ENCODE measurements at places on chromosomes 4 and X. TPM values are rescaled to one million over a fixed set of nuclear protein-coding genes. Genes with fewer than 3 reads are reported as not detected.

SYNPO2 gene
- 111 TPM for total RNA-seq

FOXP3 gene
- total RNA-seq = 0.21 TPM

DNA sequence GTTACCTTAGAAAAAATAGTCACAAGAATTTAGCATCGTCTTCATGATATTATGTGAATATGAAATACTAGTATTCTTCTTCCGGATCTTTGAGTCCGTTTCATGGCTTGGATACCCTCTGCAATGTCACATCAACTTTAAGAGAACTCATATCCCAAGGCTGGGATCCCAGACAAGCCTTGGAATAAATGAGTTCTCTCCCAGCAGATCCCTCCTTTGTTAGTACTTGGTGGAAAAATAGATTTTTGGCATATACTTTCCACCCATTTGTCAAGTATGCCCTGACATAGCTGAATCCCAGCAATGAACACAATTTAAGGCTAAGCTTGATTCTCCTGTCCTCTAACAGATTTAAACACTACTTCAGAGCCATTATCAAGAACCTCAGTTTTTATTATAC is 144.5 kb downstream of the PPARGC1A start:
- no peak for DNase-seq

DNA sequence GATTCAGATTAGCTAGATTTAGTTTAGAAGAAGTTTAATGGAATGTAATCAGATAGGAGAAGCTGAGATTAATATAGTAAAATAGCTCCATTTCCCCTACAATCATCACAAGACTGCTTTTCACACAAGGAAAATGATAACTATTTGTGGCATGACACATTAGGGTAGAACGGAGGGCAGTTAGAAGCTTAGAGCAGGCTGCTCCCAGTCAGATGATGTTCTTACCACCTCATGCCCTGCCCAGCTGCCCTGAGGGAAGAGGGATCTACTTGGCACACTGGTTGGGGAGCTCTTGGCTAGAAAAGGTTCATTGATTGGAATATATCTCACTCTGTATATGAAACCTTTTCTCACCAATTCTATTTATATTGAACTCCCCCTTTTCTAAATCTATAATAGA is 180.7 kb upstream of the IL15 start:
- no peak for DNase-seq

LPAR4 gene
- 40.8 TPM for total RNA-seq

GRCh38 chrX:35561985-35562384 is 236.2 kb upstream of the MAGEB16 start:
- no peak for DNase-seq

CSN1S1 gene
- total RNA-seq = not detected

PNMA6E gene
- not detected for total RNA-seq

- DNase-seq = no peak
Observed at GRCh38 chrX:129958814-129959492, 23.5 kb upstream of the BCORL1 start.

DNA sequence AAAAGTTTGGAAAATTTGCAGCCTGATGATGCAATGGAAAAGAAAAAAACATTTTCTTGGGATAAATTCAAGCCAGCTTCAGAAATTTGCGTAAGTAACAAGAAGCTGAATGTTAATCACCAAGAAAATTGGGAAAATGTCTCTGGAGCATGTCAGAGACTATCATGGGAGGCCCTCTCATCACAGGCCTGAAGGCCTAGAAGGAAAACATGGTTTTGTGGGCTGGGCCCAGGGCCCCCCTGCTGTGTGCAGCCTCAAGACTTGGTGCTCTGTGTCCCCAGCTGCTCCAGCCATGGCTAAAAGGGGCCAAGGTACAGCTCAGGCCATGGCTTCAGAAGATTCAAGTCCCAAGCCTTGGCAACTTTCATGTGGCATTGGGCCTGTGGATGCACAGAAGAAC is 1049.8 kb upstream of the GRIA3 start:
- DNase-seq = no peak

DNA sequence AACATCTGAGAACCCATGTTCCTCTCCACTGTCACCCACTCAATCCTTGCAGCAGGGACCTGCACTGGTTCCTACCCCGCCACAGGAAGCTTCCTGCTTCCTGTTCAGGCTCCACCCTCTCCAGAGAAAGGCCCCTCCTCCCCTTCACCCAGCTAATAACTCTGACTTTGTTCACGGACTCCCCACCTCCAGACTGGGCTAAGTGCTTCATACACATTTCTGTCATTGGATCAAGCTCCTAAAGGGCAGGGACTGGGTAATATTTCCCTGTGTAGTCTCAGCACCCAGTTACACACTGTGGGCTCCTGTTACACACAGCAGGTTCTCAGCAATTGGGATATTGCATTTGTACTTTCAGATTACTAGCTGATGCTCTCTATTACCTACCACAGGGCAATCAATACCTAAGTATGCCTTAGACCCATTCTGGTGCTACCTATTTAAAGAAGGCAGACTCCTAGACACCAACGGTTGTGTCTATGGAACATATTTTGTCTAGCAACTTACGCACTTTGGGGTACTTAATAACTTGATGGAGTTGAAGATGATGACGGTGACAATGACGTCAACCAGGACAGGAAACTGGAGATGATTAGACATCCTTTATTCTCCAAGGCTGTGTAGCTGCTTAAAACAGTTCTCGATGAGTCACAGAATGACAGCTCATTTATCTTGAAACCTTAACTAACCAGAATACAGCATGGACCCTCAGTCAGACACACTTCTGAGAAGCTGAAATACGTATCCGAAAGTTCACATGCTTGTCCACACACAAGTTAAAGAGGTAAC is 58.1 kb downstream of the MAML3 start:
- DNase-seq = no peak

- no peak for DNase-seq
Observed at GRCh38 chrX:30196322-30196721, 19.0 kb upstream of the MAGEB2 start.

- no peak for DNase-seq
Observed at GRCh38 chr4:17690898-17691297, 76.5 kb downstream of the MED28 start.

DNA sequence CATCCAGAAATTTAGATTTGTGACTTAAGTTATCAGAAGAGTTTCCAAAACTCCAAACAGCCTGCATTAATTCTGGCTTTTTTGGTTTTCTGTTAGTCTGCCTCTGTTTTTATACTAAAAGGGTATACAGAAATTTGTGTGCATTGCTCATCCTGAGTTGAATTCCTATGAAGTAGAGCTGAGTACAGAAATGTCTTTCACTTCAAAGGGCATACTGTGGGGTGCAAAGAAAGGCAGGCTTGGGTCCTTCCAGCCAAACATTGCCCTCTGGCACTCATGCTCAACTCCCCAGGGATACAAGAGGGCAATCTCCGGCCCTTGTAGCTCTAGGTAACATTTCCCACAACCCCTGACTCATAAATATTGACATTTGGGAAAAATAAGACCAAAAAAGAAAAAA is 27.6 kb upstream of the TMEM184C start:
- no peak for DNase-seq

- DNase-seq = peak; percentile 59
Observed at GRCh38 chr4:182885738-182886077, 31.5 kb downstream of the DCTD start.

ANKRD37 gene
- 20.1 TPM for total RNA-seq

IL1RAPL1 gene
- total RNA-seq = 4.8 TPM

DNA sequence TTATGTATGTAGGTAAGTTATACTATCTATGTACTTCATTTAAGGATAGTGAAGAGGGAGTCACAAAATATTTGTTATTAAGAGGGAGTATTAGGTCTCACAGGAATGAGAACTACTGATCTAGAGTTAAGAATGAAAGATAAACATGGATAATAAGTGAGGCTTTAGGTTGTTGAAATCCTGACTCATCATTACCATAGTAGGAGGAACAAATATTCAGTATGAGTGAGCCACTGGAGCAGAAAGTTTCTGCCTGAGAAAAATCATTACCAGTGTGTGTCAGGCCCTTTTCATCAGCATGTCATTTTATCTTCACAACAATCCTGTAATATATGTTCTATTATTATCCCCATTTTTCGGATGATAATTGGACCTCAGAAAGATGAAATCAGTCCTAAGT is 27.2 kb upstream of the IGSF1 start:
- no peak for DNase-seq

ADH1A gene
- not detected for total RNA-seq

GRCh38 chr4:40327340-40327739 is 7.8 kb upstream of the CHRNA9 start:
- DNase-seq = peak; percentile 14

RFC1 gene
- total RNA-seq = 43.4 TPM

GRCh38 chr4:73067971-73068394 is 1.5 kb downstream of the COX18 start:
- DNase-seq = no peak

PCSK1N gene
- total RNA-seq = 2.5 TPM

- no peak for DNase-seq
Observed at GRCh38 chr4:114495471-114495928, 103.1 kb upstream of the UGT8 start.

ODAM gene
- not detected for total RNA-seq

CENPVL1 gene
- not detected for total RNA-seq

RHOXF2 gene
- not detected for total RNA-seq

ZAR1 gene
- not detected for total RNA-seq

GRCh38 chr4:172838943-172839342 is 329.7 kb upstream of the GALNT7 start:
- no peak for DNase-seq

SH3BGRL gene
- total RNA-seq = 72.4 TPM

DMRTC1B gene
- not detected for total RNA-seq

GRCh38 chrX:13761606-13762414 is 27.3 kb downstream of the OFD1 start:
- no peak for DNase-seq

HMGB3 gene
- 16.6 TPM for total RNA-seq

NSUN7 gene
- total RNA-seq = 3.5 TPM

USP11 gene
- 88.0 TPM for total RNA-seq

GRCh38 chr4:174198828-174199227 is 84.6 kb downstream of the FBXO8 start:
- DNase-seq = peak; percentile 86

DNA sequence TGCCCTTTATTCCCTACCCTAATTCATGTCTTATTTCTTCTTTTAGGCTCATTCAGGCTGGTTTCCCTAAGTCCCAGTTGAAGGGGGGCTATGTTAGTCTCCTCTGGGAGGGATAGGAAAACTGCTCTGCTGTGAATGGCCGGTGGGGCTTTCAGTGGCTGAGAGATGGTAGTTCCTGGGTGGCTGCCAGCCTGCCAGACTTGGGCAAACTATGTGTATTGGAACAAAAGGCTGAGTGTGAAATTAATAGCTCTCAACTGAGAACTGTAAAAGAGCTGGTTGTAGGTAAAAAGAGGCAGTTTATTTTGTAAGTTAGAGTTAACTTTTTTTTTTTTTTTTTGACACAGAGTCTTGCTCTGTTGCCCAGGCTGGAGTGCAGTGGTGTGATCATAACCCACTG is 28.8 kb downstream of the ARHGAP10 start:
- DNase-seq = peak; percentile 73

DNA sequence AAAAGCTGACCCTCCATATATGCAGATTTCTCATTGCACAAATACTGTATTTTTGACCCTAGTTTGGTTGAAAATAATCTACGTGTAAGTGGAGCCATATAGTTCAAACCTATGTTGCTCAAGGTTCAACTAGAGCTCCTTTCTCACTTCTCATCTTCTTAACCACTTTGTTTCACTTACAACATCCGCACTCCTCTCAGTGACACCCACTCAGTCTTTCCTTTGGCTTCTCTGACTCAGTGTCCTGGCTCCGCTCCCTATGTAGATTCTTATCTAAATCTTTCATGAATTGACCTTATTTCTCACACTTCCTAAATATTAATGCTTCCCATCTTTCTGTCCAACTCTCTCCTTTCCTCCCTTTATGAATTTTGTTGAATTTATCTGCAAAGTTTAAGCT is 32.9 kb upstream of the DKK2 start:
- DNase-seq = no peak

- no peak for DNase-seq
Observed at GRCh38 chr4:99394896-99395295, 40.2 kb downstream of the ADH7 start.

Measured in tongue (tissue), 3 donors.